ENCODE measurements at places on chromosomes 7 and 10.

DNA sequence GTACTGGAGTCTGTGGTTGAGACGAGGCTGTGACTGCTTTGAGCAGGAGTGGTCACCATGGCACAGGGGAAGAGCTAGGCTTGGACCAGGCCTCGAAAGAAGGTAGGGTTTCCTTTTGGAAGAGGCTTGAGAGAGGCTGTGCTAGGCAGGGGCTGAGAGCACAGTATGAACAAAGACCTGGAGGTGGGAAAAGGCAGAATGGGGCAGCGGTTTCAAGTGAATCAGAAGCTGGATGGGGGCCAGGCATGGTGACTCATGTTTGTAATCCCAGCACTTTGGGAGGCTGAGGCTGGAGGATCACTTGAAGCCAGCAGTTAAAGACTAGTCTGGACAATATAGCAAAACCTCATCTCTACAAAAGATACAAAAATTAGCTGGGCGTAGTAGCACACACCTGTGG, 65.9 kb downstream of the CLIP2 start:
- DNase-seq = no peak

- DNase-seq = no peak
Measured at GRCh38 chr7:128931965-128932861, 5.5 kb upstream of the IRF5 start.

DNA sequence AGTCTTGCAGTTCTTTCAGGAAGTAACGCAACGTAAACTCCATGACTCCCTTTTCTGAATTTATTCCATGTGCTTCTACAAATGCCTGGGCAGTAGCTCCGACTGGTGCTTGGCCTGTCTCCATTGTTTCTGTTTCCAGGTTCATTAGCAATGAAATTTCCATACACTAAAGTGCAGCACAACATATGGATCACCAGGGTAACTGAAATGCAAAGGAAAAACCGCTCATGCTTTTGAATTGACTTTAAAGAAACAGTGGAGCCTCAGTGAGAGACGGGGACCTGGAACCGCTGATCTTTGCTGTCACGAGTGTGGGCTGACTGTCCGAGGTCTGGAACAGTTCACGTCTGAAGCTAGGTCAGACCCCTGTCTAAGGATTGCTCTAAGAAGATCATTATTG, 126.5 kb upstream of the IGFBP3 start:
- DNase-seq = no peak

- DNase-seq = no peak
Measured at GRCh38 chr7:27031289-27032172, 64.3 kb downstream of the HOXA1 start.

GRCh38 chr7:92717993-92718716, 118.2 kb downstream of the CDK6 start:
- DNase-seq = no peak

DNA sequence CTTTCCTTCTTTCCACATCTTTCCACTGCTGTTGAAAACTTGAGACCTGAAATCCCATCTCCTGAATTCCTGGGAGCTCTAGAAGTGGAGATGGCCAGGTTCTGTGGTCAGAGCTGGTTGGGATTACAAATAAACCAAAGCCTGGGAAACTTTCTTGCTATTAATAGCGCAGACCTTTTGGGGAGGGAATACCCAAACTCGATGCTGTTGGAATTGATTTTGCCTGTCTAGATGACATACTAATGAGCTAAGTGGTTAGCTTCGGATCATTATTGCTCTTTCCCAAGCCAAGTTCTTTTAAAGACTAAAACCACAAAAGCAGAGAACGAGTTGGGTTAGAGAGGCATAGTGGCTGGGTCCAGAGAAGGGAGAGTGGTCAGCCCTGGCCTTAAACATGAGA, 76.6 kb downstream of the TCF7L2 start:
- no peak for DNase-seq

DNA sequence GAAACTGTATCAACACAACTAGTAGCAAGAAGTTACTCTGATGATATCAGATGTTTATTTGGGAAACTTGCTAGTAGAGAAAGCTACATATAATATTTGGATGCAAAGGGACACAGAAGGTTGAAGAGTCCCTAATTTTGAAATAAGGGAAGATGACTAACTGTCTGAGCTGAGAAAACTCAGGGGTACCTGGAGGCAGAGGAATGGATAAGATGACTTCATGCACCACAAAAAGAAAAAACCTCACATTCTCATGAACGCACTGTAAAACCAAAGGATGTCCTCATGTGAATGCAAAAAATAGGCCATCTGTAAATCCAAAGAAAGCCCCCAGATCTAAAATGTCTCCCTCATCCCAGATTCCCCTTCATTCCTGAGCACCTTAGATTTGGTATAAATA, 29.3 kb downstream of the PRSS2 start:
- no peak for DNase-seq

GRCh38 chr7:726084-726853, at the start of gene DNAAF5:
DNAAF5 (plus strand) TSS chr7:726699; CDS start chr7:726721, 22 bp downstream.
- DNase-seq = no peak

- DNase-seq = no peak
Measured at GRCh38 chr10:89887830-89888229, 186.4 kb downstream of the KIF20B start.

DNA sequence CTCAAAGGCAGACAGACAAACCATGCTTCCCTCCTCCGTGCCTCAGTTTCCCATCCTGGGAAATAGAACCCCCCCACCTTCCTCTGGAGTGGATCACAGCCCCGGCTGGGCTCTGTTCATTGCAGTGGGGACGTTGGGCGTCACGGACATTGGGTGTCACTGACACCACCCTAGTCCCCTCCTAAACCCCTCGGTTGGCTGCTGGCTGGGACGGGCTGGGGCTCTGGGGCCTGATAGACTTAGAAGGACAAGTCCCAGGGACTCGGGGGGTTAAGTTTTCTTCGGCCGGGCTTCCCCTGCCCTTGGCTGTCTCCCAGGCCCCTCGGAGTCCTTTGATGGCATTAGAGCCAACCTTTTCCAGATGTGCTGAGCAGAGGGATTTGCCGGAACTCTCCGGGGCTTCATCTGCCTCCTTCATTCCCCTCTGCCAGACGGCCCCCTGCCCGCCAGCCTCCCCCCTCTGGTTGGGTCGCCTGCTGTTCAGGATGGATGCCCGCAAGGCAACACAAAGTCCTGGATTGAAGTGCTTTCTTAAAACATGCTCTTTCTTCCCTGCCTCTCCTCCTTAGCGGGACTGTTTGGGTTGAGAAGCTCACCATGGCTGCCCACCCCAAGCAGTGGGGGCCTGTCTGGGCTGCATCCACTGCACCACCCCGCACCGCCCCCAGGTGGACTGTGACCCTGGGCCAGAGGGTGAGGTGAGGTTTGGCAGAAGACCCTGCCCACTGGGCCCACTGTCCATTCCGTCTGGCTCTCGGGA, 73.0 kb downstream of the COL26A1 start:
- DNase-seq = no peak

DNA sequence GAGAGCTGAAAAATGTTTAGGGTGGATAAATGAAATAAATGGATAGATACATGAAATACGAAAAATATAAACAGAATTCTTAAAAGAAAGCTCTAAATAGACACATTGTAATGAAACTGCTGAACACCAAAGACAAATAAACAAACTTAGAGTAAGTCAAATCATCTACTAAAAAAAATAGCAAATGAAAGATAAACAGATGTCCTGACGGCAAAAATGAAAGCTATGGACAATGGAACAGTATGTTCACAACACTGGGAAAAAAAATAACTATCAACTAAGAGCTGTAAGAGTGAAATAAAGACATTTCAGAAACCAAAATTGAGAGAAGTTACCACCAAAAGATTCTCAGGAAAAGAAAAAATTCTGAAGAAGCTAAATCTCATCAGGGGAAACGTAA, 106.1 kb downstream of the SGMS1 start:
- DNase-seq = no peak

DNA sequence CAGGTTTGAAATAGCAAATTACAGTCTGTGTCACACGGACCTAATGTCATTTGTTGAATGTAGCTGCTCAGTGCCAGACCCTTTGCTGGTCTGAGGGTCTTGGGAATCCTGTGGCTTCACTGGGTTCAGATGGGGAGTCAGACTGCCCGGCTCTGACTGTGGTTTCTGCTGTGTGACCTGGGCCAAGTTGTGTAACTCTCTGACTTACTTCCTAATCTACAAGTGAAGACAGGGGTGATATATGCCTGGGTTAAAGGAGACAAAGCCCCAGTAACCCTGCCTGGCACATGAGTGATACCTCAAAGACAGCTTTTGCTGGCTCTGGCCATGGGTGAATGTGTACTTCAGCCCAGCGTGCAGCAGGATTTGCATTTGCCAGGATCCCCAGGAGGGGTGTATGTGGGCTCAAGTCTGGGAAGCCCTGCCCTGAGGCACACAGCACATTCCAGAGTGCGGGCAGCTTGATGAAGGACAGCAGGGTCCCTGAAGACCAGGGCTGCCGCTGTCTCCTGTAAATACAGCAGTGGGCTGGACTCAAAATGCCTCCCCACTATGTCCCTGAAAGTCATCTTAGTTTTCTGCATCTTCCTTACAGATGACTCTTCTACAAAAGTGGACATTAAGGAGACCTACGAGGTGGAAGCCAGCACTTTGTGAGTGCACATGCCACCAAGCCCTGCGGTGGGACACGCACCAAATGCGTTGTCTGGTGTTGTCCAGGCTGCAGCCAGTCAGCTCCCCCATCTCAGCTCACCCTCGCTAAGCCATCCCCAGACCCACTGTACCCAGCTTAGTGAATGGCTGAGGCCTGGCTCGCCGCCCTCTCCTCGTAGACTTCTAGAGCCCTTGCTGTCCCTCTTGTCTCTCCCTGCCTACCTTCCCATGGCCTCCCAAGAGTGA, 16.4 kb downstream of the NACAD start:
- no peak for DNase-seq

GRCh38 chr7:44276571-44277221, 48.7 kb downstream of the CAMK2B start:
- no peak for DNase-seq

GRCh38 chr10:74770400-74770799, 56.0 kb upstream of the KAT6B start:
- DNase-seq = no peak

GRCh38 chr7:30321089-30321881, 36.9 kb downstream of the ZNRF2 start:
- no peak for DNase-seq

DNA sequence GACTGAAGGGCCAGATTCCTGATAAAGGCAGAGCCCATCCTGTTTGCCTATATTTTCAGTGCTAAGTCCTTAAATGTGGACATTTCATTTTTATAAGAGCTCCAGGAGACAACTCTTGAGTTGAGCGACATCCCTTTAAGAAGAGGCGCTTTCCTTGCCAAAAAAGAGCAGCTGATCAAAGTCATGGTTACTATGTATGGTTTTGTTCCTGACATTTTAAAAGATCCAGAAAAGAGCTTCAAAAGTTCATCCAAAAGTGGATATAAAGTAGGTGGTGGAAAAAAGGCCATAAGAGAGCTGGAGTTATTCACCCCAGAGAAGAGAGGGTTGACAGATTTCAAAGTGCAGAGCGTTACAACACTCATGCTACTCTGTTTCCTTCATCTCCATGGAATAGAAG, 36.7 kb downstream of the RHOBTB1 start:
- no peak for DNase-seq

DNA sequence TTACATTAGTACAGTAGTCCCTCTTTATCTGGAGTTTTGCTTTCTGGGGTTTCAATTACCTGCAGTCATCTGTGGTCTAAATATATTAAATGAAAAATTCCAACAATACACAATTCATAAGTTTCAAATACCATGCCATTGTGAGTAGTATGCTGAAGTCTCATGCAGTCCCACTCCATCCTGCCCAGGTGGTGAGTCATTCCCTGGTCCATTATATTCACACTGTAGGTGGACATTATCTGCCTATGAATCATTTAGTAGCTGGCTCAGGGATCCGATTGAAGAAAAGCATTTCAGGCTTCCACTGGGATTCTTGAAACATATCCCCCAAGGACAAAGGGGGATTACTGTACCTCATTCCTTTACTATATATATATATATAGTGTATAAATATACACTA, 298.2 kb upstream of the GALNT17 start:
- DNase-seq = no peak

GRCh38 chr10:46530249-46531186, 25.9 kb downstream of the GPRIN2 start:
- DNase-seq = no peak

DNA sequence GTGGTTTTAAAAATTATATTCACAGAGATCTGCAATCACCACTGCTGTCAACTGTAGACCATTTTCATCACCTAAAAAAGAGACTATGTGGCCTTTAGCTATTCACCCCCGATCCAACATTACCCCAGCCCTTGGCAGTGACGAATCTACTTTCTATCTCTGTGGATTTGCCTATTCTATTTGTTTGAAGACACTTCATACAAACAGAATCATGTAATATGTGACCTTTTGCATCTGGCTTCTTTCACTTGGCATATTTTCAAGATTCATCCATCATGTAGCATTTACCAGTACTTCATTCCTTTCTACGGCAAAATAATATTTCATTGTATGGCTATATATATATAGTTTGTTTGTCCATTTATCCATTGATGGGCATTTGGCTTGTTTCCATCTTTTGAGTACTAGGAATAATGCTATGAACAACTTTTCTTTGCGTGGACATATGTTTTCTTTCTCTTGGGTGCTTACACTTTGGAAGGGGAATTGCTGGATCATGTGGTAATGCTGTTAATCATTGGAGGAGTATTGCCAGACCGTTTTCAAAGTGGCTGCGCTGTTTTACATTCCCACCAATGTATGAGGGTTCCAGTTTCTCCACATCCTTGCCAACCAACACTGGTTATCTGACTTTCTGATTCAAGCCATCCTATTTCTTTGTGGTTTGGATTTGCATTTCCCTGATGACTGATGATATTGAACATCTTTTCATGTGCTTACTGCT, 22.3 kb downstream of the ADAMTS14 start:
- DNase-seq = no peak

- DNase-seq = no peak
Measured at GRCh38 chr10:113518816-113519591, 33.8 kb upstream of the HABP2 start.

DNA sequence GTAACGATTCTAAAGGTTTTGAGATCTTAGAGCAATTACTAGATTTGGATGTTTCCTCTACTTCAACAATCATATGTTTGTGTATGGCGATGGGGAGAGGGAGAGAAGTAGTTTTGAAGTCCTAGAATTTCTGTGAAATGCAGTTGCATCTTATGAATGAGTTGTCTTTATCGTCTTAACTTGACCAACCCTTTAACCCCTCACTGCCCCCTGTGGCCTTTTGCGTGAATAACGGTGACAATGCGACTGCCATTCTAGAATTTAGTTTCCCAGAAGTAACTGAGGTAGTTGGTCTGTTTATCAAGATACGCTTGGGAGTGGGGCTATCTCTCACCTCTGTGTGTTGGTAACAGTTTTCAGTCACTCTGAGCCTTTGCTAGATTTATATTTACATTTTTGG, 204.6 kb downstream of the HDAC9 start:
- DNase-seq = no peak

- DNase-seq = peak; percentile 20
Measured at GRCh38 chr10:90787393-90788198, 70.2 kb downstream of the HTR7 start.

GRCh38 chr10:100586959-100587358, 51.2 kb downstream of the HIF1AN start:
- DNase-seq = no peak

Measured in NCI-H510A (cell line).